ENCODE measurements at places on chromosomes 3 and 15.

DNA sequence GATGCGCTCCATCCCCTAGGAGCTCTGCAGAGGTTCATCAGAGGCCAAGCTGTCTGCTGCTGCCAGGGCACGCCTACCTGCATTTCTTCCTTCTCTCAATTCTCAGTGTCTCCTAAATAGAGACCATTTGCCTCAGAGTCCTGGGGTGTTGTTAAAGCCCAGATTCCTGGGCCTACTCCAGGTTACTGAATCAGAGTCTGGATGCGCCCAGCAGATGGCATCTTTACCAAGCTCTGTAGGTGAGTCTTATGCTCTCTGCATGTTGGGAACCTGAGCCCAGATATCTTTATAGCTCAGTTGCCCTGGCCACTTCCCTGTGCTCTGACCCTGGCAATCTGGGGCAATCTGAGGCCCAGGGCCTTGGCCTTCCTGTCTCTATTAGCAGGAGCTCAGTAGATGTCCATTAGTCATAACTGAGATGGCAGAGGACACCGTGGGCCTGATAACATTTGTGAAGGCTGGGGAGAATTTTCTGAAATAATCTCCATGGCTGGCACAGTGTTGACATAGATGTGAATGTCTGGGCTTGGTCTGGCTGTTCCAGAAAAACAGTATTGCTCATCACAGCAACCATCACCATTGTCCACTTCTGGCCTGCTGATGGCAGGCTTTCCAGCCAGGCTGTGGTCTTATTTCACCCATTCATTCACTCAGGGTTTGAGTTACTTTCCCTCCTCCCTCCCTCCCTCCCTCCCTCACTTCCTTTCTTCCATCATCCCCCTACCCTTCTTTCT lies 13.3 kb upstream of the RBP1 start:
- no peak for DNase-seq

DNA sequence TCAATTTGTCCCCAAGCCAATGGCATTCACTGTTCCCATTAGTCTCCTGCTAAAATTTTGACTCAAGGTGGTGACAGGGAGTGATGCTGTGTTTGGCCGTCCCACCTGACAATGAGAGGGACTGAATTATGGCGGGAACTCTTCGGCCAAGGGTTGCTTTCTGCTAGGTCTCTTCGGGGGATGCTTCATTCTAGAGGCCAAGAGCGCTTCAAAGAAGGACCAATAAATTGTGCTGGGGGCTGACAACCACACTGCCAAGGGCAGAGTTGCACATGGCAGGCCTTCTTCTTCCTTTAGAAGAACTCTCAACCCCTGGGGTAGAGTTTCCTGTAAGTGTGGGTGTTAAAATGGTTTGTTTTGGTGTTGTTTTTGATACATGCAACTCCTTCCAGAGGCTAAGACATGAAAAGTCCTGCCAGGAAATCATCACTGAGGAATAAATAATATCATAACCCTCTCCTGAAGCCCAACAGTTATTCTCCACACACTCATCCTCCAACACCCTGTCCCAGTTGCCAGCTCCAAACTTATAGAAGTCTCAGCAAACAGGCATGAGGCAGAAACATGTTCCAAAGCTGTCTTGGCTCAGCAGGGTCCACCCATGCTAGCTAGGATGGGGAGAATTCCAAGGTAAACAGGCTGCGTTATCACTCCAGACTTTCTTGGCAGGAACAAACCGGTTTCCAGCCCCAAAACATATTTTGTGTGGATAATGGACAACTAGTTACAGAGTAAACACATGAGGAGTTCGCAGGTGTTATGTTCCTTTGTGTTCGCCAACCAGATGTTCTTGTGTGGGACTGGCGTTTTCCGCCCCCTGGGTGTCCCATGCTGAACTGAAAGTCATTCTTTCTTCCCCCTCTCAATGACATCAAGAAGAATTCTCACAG lies 396.7 kb upstream of the RGMA start:
- no peak for DNase-seq

DNA sequence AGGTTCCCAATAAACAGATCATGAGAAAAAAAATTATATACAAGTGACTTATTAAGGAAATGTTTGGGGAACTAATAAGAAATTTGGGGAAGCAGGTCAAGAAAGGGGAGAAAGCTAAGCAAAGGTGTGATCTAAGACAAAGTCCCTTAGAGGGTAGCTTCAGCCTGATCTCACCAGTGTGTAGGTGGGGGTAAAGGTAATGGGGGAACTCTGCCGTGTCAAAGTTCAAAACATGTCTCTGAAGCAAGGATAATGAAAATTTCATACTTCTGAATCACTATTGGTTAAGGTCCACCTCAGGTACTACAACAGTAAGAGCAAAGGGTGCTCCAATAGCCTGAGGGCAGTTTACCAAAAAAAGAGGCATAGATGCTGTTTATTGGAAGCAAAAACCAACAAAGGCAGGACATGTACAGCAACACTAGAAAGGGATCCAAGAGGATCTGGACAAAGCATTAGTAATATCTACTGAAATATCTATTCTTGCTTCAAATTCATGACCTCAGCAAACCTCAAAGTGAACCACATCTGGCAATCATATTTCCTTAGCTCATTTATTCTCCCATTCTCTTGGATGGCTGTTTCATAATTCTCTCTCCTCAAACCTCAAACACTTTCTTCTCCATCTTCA lies 6.9 kb downstream of the ACAD11 start:
- DNase-seq: no peak

DNA sequence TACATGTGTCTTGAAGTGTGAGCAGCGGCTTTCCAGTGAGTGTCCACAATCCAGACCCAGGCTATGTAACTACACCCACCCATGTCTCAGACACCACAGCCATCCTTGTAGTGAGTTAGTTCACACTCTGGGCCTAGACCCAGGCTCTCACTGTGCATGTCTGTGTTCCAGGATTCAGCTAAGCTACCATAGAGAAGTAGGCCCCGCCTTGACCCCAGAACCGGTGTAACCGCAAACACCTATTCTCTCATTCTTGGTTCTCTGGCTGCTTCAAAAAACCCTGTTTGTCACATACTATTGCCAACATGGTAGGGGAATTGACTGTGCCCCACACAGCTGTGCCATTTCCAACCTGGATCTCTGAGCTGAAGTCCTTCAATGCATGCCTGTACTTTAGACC lies 560.6 kb downstream of the RSL24D1 start:
- no peak for DNase-seq

- no peak for DNase-seq
Observed at GRCh38 chr15:51205050-51205975, 110.6 kb upstream of the TNFAIP8L3 start.

Measured in stimulated activated CD8-positive, alpha-beta memory T cell treated with anti-CD3 and anti-CD28 coated beads, Interleukin-7, amount 100 ng/mL, for 1 hour (primary cell).